Astrocyte of the spinal cord (primary cell): ENCODE measurements at places on chromosomes 7 and 10.

DNA sequence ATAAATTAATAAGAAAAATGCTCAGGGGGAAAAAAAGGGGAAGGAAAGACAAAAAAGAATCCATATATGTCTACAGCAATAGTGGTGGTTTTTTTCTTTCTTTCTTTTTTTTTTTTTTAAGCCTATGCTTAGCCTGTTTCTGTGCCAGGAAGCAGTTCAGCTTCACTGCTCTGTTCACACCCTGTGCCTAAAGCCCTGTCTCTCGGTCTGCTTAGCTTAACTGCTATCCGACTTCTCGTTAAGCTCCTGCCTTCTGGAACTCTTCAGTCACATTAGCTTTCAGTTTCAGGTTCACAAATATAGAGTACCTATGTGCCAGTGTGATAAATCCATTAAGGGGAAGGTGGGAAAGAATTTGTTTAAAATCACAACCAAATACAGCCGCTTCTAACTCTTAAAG is 26.5 kb upstream of the NRG3 start:
- no peak for DNase-seq

- no peak for DNase-seq
Measured at GRCh38 chr7:50628434-50629084, 63.4 kb upstream of the DDC start.

DNA sequence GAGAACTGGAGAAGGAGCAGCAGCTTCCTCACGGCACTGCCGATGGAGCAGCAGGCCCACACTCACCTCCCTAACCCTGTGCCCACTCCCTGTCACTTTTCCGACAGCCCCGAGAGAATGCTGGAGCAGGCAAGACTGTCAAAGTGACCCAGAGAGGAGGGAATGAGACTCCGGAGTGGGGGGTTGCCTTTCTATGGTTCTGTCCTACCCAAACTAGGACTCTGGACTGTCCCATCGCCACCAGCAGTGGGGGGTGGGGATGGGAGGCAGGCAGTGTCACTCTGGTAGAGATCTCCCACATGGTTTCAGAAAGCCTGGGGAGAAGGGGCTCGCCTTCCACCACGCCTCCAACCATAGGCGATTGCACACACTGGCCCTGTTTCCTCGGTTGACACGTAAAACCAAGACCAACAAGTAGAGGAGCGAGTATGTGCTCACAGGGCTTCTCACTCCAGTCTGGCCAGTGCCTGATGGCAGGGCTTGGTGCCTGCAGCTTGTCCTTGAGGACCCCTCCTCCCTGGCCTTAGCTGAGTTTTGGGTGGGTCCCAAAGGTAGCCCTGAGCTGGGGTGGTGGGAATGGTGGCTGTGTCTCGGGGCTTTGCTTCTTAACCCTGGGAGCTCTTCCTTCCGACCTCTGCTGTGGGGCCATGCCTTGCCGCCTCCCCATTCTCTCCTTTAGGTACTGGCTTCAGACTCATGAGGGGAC is 148.5 kb downstream of the PTPN20 start:
- DNase-seq, result no peak

GRCh38 chr7:41915871-41916270 is 213.0 kb upstream of the INHBA start:
- DNase-seq, result no peak

GRCh38 chr10:48765039-48765438 is 80.4 kb downstream of the WDFY4 start:
- no peak for DNase-seq

GRCh38 chr7:22564511-22565045 is 64.6 kb upstream of the STEAP1B start:
- DNase-seq, result peak; percentile 94

DNA sequence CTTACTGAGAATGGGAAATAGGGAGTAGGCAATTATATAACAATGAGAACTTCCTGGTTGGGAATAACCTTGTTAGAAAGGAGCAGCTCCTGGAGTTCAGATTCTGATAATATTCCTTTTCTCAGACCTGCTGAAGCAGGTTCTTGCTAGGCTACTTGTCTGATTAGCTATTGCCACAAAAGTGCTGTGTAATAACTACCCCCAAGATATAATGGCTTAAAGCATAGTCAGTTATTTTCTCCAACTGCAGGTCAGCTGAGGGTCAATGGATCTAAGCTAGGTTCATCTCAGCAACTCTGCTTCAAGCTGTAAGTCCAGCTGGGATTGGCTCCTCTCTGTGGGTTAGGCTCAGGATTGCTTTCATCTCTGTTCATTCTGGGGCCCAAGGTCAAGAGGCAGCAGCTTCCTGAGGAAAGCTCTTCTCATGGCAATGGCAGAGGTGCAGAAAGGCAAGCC is 9.4 kb upstream of the CNOT4 start:
- no peak for DNase-seq

DNA sequence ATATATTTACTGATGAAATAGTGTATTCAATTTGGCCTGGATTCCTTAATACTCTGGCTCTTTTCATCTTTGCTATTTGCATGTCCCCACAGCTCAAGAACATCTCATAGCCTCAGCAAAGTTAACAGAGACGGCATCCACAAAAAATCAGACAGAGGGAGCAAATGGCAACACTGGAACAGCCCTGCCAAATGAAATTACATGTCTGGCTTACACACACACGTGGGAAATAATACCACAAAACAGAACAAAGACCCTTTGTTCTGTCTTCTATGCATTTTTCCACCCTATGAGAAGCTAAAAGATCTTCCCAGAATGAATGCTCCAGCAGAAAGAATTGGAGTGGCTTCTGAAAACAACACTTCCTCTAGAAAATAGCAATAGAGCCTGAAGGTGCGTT is 139.5 kb downstream of the ALOX5 start:
- DNase-seq, result no peak

- DNase-seq, result peak; percentile 10
Measured at GRCh38 chr7:48140001-48140681, 31.1 kb upstream of the ABCA13 start.

GRCh38 chr10:11180228-11180627 is 162.6 kb downstream of the CELF2 start:
- DNase-seq, result no peak

- no peak for DNase-seq
Measured at GRCh38 chr7:132030883-132031282, 474.5 kb upstream of the PODXL start.

DNA sequence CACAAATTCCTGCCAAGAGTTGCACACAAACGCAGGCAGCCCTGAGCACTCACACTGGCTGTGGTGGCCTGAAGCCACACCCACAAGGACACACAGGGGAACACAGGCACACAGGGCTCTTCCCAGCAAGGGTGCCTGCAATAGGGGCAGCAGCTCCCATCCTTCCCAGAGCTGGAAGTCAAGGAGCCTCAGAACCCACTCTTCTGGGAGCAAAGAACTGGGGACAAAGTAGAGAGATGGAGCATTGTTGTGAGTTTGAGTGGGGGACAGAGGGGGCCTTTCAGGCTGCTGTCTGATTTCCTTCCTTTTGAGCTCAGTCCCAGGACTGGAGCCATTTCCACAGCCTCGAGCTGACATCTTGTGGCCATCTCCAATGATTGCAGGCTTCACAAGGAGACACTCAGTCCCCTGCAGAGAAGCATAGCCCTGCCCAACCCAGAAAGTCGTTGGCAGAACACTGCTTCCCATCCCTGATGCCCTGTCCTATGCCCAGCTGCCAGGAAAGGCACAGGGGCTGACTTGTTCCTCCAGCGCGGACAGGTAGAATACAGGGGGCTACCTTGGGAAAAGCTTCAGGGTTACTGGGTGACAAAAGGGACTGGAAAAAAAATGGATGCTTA is 34.4 kb upstream of the SLF2 start:
- peak; percentile 77 for DNase-seq

DNA sequence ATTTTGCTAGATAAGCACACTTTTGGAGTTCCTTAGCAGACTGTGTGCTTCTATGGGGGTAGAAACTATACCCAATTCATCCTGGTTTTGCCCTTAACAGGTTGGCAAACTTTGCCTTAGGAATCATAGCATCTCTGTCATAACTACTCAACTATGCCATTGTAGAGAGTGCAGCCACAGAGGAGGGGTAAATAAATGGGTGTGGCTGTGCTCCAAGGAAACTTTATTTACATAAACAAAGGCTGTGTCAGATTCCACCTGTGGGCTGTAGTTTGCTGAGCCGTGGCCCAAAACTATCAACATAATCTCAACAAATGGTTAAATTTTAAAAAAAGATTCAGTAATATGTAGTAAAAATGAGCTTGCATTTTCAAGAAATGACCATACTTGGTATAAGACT is 51.6 kb upstream of the LAMB1 start:
- no peak for DNase-seq

GRCh38 chr7:40845943-40846342 is 711.1 kb downstream of the SUGCT start:
- no peak for DNase-seq

GRCh38 chr10:103621783-103622125 is 128.2 kb downstream of the NEURL1 start:
- no peak for DNase-seq

- DNase-seq, result no peak
Measured at GRCh38 chr7:36562121-36562520, 162.2 kb downstream of the AOAH start.

DNA sequence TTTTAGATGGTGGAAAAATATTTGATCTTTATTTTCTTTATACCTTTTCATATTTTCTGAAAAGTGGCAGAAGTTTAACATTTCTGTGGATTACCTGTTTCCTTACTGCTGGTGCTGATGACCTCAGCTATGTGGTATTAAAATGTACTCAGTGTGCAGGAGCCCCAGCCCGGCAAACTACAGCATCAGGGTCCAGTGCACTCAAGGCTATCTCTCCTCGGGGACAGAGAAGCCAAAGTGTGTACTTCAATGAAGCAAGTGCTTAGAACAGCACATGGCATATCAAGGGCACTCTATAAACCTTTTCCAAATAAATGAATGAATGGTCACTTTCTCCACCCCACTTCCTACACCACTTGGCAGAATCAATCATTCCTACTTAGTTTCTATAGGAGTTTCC is 111.8 kb downstream of the HIP1 start:
- DNase-seq, result no peak

GRCh38 chr7:82358009-82358578 is 85.5 kb downstream of the CACNA2D1 start:
- no peak for DNase-seq

DNA sequence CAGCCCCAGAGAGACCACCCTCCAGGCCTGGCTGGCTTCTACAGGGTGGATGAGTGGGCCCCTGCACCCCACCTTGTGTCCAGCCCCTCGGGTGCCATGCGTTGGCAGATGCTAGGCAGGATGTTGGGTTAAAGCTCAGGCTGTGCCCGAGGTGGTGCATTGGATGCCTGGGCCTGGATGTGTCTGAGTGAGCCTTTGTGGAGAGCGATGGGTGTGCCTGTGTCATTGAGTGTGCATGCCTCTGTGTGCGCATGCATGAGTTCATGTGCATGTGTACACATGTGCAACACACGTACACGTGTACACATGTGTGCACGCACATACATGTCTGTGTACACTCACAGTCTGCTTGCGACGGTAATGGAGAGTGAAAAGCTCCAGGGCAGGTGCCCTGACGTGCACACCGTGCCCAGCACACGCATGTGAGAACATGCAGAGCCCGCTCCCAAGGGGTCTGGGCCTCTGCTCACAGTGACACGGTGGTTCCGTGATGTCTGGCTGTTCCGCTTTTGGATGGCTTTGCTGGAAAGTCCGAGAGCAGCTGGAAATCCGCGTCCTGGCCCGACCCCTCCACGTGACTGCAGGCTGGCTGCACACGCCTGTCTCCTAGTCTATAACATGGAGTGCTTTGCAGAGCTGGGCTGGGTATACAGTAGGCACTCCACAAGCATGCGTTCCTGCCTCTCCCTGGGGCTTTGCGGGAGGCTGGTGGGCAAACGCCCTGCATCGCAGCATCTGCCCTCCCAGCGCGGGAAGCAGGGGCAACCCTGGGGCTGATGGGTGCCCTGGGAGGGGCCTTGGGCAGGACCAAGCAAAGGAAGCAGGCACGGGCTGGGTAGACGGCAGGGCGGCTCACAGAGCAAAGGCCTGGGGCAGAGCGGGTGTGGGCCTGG is 36.9 kb downstream of the ELFN1 start:
- no peak for DNase-seq

DNA sequence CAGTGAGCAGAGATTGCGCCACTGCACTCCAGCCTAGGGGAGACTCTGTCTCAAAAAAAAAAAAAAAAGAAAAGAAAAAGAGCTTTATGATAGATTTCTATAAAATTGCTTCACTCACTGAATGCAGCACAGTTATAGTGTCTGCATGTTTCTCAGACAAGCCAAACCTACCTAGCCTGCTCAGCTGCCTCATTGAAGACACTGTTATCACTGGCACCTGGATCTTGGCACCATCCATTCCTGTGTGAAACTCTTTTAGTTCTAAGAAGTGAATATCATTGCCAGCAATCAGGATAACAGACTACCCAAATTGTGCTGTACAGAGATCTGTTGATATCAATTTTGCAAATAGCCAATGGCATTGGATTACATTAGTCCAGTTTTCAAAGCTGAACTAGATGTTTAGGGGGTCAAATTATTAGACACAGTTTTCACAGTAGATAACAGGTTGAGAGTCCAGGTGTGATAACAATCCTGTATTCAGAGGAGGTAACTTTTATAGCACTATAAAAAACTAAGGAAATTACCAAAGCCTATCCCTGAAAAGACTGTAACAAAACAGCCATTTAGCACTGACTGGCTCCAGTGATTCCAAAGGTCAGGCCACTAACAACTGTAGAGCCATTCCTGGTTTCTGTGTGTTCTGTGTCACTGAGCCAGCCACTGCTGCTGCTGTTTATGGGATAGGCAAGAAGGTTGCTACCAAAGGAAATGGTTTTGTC is 17.1 kb downstream of the PDSS1 start:
- DNase-seq, result no peak

GRCh38 chr7:31705377-31705776 is 18.4 kb downstream of the PPP1R17 start:
- no peak for DNase-seq

GRCh38 chr10:98429320-98430072 is 14.5 kb upstream of the PYROXD2 start:
- DNase-seq, result no peak

- no peak for DNase-seq
Measured at GRCh38 chr10:42149027-42149700, 489.2 kb downstream of the ZNF33B start.
